Breast epithelium (tissue), 4 donors: ENCODE measurements at places on chromosomes 7 and 10.

GRCh38 chr7:98996150-98996552 is 117.8 kb downstream of the TRRAP start:
- H3K4me1 ChIP-seq = no peaks in the 10 kb centered on the region
- no peak overlapping the region for H3K4me3 ChIP-seq
- DNase-seq = no peak
- peaks cover 28% of the 10 kb centered on the region for H3K36me3 ChIP-seq
- no peak overlapping the region for H3K27ac ChIP-seq
- H3K27me3 ChIP-seq = no peaks in the 10 kb centered on the region

- no peaks in the 10 kb centered on the region for H3K36me3 ChIP-seq
- H3K4me1 ChIP-seq = no peaks in the 10 kb centered on the region
- H3K27me3 ChIP-seq = no peaks in the 10 kb centered on the region
- no peak overlapping the region for H3K27ac ChIP-seq
- H3K4me3 ChIP-seq = no peak overlapping the region
These were observed 114.2 kb downstream of the TES start for GRCh38 chr7:116324582-116324981.

DNA sequence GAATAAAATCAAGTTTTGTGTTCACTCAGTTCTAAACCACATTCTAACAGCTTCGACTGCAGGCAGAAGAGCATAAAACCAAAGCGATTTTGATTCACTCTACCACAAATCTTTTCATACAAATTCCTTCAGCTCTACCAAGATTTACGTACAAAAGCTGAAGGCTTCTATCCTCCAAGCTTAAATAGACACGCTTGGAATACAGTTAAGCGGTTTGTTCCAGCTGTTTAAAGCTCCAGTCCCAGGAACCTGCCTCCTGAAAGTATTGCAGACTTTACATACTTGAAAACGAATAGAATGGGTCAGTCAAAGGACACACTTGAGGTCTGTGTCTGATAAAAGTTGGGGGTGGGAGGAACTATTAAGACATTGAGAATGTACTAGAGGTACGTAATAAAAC is 102.9 kb downstream of the MPP7 start:
- no peaks in the 10 kb centered on the region for H3K36me3 ChIP-seq
- no peak for DNase-seq
- H3K27me3 ChIP-seq = no peaks in the 10 kb centered on the region
- no peak overlapping the region for H3K27ac ChIP-seq
- no peak overlapping the region for H3K4me3 ChIP-seq
- no peaks in the 10 kb centered on the region for H3K4me1 ChIP-seq

- DNase-seq = no peak
- H3K27ac ChIP-seq = no peak overlapping the region
- H3K36me3 ChIP-seq = no peaks in the 10 kb centered on the region
- no peak overlapping the region for H3K4me3 ChIP-seq
- peaks cover 4% of the 10 kb centered on the region for H3K4me1 ChIP-seq
These were observed 5.2 kb downstream of the RET start for GRCh38 chr10:43082087-43082486.

DNA sequence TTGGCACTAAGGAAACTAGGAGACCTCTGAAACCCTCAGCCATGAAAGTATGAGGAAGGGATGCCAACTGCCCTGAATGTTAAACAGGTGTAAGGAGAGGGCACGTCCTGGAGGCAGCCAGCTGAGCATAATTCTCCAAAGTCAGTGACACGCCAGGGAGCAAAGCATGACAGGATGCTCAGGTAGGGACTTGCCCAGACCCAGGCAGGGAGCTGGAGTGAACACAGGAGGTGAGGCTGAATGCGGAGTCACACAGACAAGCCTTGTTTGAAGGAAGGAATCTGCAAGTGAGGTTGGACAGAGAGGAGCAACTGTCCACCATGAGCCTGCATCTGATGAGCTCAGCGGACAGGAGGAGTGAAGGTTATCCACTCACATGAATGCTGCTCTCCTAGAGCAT is 41.5 kb downstream of the KLRG2 start:
- DNase-seq = no peak
- H3K27ac ChIP-seq = no peak overlapping the region

GRCh38 chr7:13860734-13861133 is 128.7 kb downstream of the ETV1 start:
- no peak for DNase-seq
- no peaks in the 10 kb centered on the region for H3K27me3 ChIP-seq
- H3K4me3 ChIP-seq = no peak overlapping the region
- H3K36me3 ChIP-seq = no peaks in the 10 kb centered on the region
- no peak overlapping the region for H3K27ac ChIP-seq
- H3K4me1 ChIP-seq = no peaks in the 10 kb centered on the region

GRCh38 chr10:57096044-57096443 is 735.0 kb upstream of the ZWINT start:
- H3K4me3 ChIP-seq = no peak overlapping the region
- H3K4me1 ChIP-seq = no peaks in the 10 kb centered on the region
- H3K27me3 ChIP-seq = no peaks in the 10 kb centered on the region

DNA sequence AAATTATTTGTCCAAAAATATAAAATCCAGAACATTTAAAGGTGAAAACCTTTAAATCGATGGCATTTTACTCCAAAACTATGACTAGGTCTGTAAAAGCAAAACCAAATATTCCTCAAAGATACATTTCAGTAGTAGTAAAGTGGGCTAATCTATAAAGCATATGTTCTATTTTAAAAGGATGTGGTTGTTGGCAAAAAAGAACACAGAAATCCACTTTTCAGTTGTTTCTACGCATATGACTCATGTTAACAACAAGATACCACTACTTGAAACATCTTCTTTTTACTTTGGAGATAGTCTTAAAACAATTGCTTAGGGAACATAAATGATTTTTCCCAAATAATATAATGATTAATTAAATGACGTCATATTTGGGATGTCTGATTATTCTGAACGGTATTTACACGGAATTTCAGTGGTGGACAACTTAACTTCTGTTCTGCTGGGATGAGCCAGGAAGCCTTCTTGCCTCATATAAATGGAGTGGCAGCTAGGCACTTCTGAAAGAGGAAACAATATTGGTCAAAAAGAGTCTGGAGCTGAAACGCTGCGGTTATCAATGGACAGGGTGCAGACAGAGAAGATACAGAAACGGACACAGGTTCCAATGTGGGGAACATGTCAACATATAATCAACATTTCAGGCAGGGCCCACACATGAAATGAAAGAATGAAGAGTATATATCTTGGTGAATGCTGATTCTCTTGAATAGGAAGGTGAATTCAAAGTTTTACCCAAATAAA is 78.5 kb downstream of the ETV1 start:
- no peak overlapping the region for H3K4me3 ChIP-seq
- H3K27me3 ChIP-seq = no peaks in the 10 kb centered on the region
- no peaks in the 10 kb centered on the region for H3K4me1 ChIP-seq
- no peak overlapping the region for H3K27ac ChIP-seq
- peaks cover 4% of the 10 kb centered on the region for H3K36me3 ChIP-seq

DNA sequence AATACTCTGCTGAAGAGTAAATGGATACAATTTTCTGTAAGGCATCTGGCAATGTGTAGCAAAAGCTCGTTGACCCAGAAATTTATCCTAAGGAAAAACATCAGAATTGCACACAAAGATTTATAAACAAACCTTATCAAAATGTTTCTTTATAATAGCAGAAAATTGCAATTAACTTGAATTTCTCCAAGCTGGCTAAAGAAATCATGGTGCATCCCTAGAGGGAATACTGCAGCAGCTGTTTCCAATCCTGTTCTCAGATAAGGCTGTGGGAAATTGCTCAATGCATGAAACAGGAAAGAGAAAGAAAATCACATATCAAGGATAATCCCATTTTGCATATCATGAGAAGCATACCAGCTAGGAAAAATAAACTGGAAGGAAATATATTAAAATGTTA is 18.7 kb downstream of the TACR2 start:
- H3K36me3 ChIP-seq = peaks cover 8% of the 10 kb centered on the region
- H3K4me1 ChIP-seq = no peaks in the 10 kb centered on the region
- H3K4me3 ChIP-seq = no peak overlapping the region
- DNase-seq = no peak
- no peak overlapping the region for H3K27ac ChIP-seq

DNA sequence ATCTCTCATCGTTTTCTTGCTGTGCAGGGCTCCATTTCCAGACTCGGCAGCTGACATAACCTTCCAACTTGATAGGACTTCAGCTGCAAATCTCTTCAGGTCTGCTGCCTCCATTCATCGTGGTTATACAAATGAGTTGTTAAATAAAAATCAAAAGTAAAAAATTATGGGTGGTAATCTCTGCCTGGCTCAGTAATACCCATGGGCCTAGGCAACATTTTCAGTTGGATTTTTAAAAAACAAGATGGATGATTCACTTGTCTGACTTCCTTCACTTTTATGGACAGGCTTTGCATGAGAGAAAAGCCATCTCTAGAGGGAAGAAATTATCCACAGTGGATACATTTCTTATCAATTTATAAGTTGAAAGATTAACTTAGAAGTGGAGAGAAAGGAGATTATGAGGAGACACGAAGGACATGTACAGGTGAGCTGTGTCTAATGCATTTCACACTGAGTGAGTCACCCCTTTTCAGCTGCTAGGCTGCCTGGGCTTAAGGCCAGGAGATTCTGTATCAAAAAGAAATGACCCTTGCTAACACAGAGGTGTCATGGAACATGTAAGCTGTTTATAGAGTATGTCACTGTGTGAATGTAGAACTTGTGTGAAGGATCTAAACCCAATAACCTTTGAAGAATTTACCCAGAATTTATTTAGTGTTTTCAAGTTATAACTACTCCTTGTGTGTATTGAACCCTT is 495.1 kb downstream of the AUTS2 start:
- peaks cover 6% of the 10 kb centered on the region for H3K4me1 ChIP-seq
- H3K27me3 ChIP-seq = no peaks in the 10 kb centered on the region
- no peak for DNase-seq
- no peak overlapping the region for H3K27ac ChIP-seq
- H3K36me3 ChIP-seq = no peaks in the 10 kb centered on the region
- no peak overlapping the region for H3K4me3 ChIP-seq

- no peaks in the 10 kb centered on the region for H3K4me1 ChIP-seq
- H3K27ac ChIP-seq = no peak overlapping the region
- no peak for DNase-seq
- no peaks in the 10 kb centered on the region for H3K36me3 ChIP-seq
- no peak overlapping the region for H3K4me3 ChIP-seq
These were observed 213.7 kb upstream of the IGFBP3 start for GRCh38 chr7:46134795-46135194.

DNA sequence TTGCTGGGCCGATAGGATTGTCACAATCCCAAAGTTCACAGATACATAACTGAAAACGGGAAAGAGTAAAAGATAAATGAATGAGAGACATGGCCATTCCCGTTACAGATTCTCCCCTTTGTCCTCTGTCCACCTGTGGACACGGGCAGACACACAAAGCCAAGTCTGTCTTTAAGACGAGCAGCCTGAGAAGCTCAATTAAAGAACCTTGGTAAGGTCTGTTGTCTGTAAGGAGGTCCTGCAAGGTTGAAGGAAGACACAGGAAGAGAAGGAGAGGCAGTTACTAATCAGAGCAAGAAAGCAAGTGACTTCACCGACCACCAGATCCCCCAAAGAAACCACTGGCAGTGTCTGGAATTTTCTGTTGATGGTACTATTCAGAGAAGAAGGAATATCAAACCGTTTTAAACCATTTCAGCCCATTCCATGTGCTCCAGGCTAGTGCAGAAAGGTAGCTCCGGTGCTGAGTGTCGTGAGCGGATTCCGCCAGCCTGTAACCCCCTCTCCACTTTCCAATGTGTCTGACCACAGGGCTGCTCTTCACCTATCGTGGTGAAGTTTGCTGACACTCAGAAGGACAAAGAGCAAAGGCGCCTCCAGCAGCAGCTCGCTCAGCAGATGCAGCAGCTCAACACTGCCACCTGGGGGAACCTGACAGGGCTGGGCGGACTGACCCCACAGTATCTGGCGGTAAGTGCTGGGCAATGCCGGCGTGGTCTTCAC is 252.6 kb downstream of the CELF2 start:
- no peaks in the 10 kb centered on the region for H3K27me3 ChIP-seq
- H3K4me3 ChIP-seq = no peak overlapping the region
- DNase-seq = peak; percentile 48
- H3K4me1 ChIP-seq = no peaks in the 10 kb centered on the region
- H3K36me3 ChIP-seq = no peaks in the 10 kb centered on the region

GRCh38 chr7:43844257-43844656 is 25.1 kb downstream of the MRPS24 start:
- no peak overlapping the region for H3K4me3 ChIP-seq
- no peak overlapping the region for H3K27ac ChIP-seq
